ENCODE measurements at places on chromosomes 12 and 14.
A peak's percentile ranks its signal among the peaks of the same experiment; 100 is the strongest.

- peak; percentile 78 for DNase-seq
Measured at GRCh38 chr12:71746974-71747611, 7.6 kb upstream of the RAB21 start.

- no peak for DNase-seq
Measured at GRCh38 chr14:68192935-68193334, 373.4 kb downstream of the RAD51B start.

GRCh38 chr12:59010118-59010517, 89.8 kb upstream of the LRIG3 start:
- no peak for DNase-seq

DNA sequence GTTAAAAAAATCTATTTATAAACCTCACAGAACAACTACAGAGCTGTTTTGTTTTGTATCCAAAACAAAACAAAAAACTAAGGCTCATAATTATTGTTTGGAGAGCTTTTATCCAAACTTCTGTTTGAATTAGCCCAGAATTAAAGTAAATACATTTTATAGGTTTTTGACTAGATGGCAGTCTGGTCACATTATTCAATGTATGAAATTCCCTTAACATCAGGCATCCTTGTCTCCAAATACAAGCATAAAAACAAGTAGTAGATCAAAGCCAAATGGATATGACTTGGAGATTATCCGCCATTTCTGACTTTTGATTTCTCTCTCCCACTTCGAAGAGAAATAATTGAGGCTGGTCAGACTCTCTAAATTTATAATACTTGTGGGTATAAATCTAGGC, 63.5 kb downstream of the SLC38A1 start:
- no peak for DNase-seq

DNA sequence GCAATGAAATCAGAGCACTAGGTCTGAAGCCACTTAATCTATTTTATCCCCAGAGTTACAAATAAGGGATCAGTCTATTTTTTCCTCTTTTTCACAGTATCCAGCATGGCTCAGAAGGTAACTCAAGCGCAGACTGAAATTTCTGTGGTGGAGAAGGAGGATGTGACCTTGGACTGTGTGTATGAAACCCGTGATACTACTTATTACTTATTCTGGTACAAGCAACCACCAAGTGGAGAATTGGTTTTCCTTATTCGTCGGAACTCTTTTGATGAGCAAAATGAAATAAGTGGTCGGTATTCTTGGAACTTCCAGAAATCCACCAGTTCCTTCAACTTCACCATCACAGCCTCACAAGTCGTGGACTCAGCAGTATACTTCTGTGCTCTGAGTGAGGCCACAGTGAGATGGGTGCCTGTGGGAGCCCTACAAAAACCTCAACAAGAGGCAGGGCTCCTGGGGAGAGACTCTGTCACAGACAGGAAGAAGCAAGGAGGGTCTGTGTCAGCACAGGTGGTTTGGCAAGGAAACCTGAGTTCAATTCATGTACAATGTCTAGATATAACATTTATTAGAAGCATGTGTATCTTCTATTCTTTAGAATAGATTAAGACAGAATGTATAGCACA, 334.3 kb upstream of the OR4E1 start:
- DNase-seq, result peak; percentile 42

DNA sequence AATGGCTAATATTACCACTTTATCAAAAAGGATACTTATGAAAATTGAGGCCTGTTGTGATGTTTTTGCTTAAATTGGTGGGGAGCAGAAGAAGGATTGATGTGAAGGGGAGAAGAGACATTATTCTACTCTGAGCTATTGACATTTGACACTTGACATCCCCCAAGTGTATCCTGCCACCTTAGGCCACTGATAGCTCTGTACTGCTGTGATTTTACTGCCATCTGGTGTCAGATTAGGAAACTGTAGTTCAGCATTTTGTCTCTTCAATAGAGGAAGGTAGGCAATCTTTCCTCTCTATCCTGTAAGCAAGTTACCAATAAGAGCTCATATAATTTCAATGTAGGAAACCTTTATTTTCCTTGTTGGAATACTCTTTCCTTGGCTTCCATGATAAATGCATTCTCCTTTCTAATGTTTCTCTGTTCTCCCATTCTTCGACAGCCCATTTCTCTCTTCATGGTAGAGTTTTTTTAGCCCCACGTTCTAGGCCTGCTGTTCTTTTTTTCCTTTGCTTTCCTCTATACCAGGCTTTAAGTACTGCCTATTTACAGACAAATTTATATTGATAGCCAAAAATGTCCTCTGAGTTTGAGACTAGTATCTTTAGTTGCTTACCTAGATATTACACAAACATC, 46.3 kb downstream of the PPHLN1 start:
- DNase-seq, result no peak

DNA sequence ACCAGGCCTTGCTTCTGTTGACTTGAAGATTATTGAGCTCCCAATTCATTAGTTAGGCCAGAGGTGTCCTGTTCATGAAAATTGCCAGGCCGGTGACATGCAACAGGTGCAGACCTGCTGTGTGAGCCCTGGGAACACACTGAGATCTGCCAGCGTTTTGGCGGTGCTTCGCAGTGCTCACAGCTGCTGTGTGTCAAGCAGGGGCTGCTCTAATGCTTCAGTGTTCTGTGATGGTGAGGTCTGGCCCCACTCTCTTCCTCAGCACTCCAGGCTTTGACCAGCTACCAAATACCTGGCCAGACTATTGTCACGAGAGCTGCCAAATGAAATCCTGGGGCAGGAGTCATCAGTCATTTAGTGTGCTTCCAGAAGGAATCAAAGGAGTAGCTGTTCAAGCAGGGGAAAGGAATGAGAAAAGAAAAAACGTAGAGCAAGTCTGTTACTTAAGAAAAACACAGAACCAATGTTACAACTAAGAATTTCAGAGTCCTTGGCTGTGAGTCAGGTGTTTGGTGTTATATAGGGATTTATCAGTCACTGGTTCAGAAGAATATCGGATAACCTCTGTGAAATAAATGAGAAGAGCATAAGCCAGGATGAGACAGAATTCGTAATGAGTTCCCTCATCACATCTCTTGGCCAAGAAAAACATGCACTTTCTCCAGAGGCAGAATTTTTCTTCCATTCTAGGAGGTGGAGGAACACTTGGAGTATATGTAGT, 150.8 kb downstream of the FBXL14 start:
- no peak for DNase-seq

DNA sequence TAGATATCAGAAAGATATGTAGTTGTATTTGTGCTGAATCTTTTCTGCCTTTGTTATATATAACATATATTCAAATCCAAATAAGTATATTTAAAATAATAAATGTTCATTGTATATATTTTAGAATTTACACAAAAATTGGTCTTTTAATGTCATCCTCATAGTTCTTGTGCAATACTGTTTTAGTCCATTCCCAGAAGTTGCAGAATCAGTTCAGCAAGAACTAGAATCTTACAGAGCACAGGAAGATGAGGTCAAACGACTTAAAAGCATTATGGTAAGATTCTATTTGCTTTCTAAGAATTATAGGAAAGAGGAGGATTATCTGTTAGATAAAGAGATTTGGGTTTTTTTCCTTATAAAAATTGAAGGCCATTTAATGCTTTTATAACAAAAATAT, 51.0 kb downstream of the SCFD1 start:
- DNase-seq, result no peak

- DNase-seq, result no peak
Measured at GRCh38 chr12:112425582-112426382, 7.0 kb downstream of the PTPN11 start.

- no peak for DNase-seq
Measured at GRCh38 chr14:75016815-75017214, 14.1 kb downstream of the EIF2B2 start.

GRCh38 chr12:6347367-6348338, 5.8 kb upstream of the TNFRSF1A start:
- DNase-seq, result no peak

GRCh38 chr12:61848893-61849292, 411.3 kb upstream of the USP15 start:
- DNase-seq, result no peak

DNA sequence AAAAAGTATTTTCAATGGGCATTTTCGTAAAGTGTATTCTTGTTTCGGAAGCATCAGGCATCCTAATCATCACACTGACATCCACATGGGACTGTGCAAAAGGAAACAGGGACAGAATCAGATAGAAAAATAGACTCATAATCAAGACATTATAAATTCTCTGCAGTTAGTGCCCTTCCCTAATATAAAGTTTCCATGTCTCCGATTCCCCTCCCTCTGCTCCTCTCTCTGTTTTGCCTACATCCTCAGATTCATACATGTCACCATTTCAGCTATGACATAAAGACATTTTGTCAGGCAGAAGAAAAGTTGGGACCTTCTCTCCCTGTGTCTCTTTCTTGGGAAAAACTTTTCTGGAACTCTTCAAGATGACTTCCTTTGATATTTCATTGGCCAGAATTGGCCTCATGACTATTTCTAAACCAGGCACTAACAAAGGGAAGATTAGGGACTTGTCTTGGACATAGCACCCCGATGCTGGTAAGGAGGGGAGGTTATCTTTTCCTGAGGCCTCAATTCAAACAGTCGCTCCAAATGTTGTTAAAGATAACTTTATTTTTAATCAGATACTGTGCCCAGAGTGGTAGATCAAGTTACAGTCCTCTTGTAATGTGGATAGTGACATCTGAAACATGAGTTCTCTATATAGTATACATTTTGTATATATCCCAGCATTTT, 212.1 kb upstream of the BTG1 start:
- no peak for DNase-seq

DNA sequence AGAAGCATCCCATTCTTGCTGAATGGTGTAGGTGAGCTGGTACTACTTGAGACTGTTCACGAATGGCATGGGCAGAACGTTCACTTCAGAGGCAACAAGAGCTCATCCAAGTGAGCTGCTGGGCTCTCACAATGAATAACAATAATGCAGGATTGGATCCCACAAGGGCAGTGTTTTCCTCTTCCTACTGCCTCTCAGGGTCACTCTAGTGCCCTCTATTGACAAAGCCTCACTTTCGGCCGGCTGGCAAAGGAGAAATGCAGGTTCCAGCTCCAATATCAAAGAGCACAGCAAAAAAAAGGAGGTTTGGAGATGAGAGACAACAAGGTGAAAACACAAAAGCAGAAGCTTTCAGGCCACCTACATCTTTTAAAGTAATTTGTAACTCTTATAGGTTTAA, 74.6 kb upstream of the MYF6 start:
- no peak for DNase-seq

GRCh38 chr12:93580682-93581081, 8.2 kb downstream of the SOCS2 start:
- DNase-seq, result no peak

DNA sequence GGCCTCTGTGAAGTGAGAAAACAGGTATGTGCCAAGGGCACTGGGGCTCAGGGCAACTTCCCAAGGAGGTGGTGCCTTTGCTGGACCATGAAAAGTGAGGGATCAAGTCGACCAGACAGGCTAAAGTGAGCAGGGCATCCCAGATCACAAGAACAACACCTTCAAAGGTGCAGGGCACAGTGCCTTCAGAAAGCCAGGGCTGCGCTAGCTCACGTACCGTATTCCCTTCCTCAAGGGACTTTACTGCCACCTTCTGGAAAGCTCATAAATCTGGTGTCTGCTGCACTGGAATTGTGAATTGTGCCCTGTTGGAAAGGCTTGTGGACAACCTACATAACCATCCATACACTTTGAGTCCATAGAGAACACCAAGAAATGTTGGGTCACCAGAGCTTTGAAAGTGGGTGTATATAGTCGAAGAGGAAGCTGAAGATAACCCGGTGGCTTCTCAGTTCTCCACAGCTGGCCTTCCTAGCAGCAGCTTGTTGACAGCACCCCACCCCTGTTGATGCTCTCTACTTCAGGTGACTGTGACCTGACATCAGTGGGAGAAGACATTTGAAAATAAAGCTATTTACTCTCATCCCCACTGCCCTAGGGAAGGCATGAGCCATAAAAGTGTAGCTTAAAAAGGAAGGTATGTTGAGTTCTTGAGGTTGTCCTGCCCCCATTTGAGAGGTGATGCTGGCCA, 24.5 kb downstream of the FIGNL2 start:
- DNase-seq, result no peak

DNA sequence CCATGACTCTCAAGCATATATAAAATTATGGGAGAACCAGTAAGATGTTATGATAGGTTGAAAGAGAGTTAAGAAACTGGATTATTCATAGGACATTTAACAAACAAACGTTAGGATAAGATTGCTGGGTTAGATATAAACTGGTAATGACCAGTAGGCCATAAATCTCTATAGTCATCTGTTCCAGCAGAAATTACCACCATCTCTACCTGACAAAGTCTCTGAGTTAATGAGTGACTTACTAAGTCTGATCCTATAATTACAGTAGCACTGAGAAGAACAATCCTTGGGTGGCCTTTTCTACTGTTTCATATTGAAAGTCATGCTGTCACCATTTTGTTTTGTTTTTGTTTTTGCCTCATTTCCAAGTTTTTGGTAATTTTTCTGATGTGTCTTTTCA, 136.9 kb upstream of the CNOT2 start:
- DNase-seq, result no peak

- DNase-seq, result no peak
Measured at GRCh38 chr14:104930526-104931303, 6.0 kb downstream of the PLD4 start.

DNA sequence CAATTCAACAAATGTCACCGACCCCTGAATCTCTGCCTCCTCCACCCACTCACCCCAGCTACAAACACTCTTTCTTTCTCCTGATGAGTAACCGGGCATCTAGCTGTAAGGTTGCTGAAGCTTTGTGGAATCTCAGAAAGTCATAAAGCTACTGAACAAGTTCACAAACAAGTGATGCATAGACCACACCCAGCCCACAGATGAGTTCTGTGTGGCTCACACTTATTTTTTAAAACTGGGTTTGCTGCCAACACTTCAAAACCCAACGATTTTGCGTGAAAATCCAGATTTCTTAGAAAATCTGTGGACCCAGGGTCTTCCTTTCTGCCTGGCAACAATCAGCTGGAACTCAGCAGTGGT, 96.1 kb downstream of the APAF1 start:
- DNase-seq, result no peak

DNA sequence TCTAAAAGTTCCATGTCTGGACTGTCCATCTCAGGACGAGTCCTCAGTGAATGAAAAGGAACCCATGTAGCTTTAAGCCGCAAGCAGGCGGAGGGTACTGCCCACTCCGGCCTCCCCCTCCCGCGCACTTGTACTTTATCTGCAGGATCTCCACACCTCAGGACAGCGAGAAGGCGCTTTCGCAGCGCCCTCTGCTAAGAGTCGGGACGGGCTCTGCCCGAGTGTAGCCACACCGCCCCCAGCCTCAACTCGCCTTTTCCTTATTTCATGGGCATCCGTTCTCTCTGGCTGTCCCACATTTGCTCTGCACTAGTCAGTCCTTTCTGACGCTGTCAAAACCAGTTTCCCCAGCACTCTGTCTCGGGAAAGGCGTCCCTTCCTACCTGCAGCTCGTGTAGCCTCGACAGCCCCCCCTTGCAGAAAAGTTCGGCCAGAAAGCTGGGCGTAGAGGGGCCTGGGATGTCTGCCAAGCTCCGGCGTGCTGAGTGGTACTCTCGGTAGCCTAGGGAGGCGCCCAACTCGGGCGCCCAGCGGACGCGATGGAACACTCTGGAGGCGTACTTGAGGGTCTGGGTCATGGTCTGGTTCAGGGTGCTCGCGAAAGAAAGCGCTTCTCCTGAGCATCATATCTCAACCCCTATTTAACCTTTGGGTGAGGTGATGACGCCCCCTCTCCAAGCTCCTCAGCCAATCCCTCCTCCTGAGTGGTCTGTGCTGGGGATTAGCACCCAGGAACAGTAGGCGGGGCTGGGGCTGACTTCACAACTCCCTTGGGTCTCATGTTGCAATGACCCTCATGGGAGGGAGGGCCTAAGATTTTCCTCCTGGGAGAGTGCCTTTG, at the start of gene CYP27B1:
Gene CYP27B1 (minus strand): TSS at position 615 of the 841 bp plus-strand sequence. CDS start 37 bp downstream, at position 578.
- DNase-seq, result no peak

- DNase-seq, result no peak
Measured at GRCh38 chr12:97425380-97425779, 37.2 kb upstream of the RMST start.

Measured in CD8-positive, alpha-beta T cell (primary cell).